ENCODE measurements at places on chromosomes 7 and 10. TPM values are rescaled to one million over a fixed set of nuclear protein-coding genes. Genes with fewer than 3 reads are reported as not detected.

- ATAC-seq: no peak
- no peak overlapping the region for H3K27ac ChIP-seq
- H3K4me1 ChIP-seq: peaks cover 7% of the 10 kb centered on the region
- no peaks in the 10 kb centered on the region for H3K27me3 ChIP-seq
- no peaks in the 10 kb centered on the region for H3K36me3 ChIP-seq
These were observed 27.9 kb downstream of the ZEB1 start for GRCh38 chr10:31346953-31347352.

DNA sequence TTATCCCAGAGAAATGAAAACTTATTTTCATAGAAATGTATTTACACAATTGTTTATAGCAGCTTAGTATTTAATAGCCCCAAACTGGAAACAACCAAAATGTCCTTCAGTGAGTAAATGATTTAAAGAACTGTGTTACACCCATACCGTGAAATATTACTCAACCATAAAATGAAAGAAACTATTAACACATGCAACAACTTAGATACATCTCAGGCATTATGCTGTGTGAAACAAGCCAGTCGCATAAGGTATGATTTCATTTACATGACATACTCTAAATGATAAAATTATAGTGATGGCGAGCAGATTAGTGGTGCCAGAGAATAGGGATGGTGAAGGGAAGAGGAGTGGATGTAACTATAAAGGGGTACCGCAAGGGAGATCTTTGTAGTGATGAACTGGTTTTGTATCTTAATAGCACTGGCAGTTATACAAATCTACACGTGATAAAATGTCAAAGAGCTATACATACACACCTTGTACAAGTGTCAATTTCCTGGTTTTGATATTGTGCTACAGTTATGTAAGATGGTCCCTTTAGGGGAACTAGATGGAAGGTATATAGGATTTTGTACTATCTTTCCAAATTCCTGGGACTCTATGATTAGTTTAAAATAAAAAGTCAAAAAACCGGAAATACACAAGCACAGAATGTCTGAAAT is 40.5 kb downstream of the MACC1 start:
- no peaks in the 10 kb centered on the region for H3K36me3 ChIP-seq
- H3K4me3 ChIP-seq: no peak overlapping the region
- ATAC-seq: no peak
- H3K4me1 ChIP-seq: no peaks in the 10 kb centered on the region
- no peaks in the 10 kb centered on the region for H3K27me3 ChIP-seq

- H3K4me1 ChIP-seq: no peaks in the 10 kb centered on the region
- H3K27me3 ChIP-seq: no peaks in the 10 kb centered on the region
- H3K36me3 ChIP-seq: peaks cover 2% of the 10 kb centered on the region
- H3K4me3 ChIP-seq: no peak overlapping the region
- no peak for ATAC-seq
These were observed 30.8 kb downstream of the STRIP2 start for GRCh38 chr7:129465080-129465479.

ANKRD61 gene
- total RNA-seq: not detected

AASS gene
- 20.0 TPM for total RNA-seq

DNA sequence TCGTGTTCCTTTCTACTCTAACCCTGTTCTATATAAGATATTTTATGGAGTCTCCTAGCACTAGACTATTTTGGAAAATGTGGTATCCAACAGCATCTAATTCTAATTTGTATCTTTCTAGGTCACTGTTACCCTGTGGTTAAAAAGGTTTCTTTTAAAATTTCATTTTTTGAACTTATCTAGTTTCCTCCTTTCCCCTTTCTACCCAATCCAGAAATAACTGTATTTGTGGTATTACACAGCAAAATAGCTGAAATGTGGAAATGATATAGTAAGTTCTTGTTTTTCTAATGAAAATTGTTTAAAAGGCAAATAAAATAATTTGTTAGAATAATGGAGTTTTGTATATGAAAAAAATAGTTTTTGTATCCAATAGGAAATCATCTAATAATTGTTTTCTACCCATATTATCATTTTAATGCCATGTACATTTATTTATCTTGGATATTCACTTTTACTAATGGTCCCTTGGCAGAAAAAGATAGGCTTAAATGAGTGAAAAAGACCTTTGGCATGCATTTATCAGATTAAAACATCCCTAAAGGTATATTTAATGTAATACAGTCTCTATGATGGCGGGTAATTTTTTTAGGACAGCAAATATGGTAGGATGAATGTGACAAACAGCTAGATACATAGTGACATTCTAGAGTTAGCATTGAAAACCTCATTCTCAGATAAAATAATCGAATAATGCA is 175.5 kb upstream of the PLXDC2 start:
- no peak overlapping the region for H3K27ac ChIP-seq
- H3K4me1 ChIP-seq: peaks cover 15% of the 10 kb centered on the region
- no peak overlapping the region for H3K4me3 ChIP-seq
- ATAC-seq: no peak
- H3K27me3 ChIP-seq: no peaks in the 10 kb centered on the region

DNA sequence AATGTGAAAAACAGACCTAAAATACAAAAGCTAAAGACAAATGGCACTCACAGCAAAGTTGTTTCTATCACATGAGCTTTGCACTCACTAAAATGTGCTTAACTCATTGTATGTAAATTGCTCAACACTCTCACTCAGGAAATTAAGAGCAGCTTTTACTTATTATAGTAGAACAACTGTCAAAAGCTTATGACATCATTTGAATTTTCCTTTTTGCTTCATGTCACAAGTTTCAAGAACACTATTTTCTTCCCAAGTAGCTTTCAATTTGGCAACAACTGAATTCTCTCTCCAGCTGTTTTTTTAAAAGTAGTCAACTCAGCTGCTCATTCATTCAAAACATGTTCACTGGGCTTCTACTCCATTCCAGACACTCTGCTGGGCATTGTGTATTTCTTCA is 46.9 kb downstream of the ATE1 start:
- no peaks in the 10 kb centered on the region for H3K27me3 ChIP-seq
- no peak overlapping the region for H3K4me3 ChIP-seq
- peaks cover 40% of the 10 kb centered on the region for H3K36me3 ChIP-seq

SLC26A5 gene
- 0.13 TPM for total RNA-seq

LEP gene
- total RNA-seq: not detected

GRCh38 chr7:142440906-142441411 is 183.1 kb upstream of the PRSS58 start:
- ATAC-seq: no peak
- H3K4me1 ChIP-seq: no peaks in the 10 kb centered on the region
- H3K4me3 ChIP-seq: no peak overlapping the region
- H3K36me3 ChIP-seq: no peaks in the 10 kb centered on the region

ZMYND11 gene
- 161 TPM for total RNA-seq

DNA sequence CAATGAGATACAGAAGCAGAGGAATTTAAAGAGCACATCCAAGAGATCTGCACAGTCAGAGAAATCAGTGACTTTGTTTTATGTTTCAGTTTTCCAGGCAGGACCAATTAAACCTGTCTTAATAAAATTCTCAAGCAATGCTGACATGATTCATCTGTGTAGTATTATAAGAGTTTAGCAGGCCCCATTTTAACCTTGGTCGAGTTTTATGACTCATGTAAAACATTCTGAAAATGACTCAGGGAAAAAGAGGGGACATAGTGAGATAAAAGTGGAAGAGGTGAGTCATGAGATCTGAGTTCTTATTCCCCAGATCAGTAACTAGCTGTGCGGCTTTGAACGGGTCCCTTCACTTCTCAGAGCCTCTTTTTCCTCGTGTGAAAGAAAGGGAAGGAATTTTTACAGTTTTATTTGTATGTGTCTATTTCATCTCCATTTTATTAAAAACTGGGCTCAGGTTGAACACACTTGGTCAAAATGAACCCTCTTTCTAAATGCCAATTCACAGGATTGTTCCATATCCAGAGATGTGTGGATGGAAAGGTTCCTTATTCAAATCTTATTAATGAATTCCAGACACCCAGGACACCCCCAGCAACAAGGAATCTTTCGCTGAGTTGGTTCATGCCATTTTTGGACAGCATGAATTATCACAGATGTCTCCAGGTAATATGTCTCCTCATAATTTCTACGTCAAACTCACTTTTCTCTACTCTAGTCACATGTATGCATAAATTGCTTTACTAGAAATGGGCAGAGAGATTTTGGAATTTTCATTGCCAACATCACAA is 143.2 kb downstream of the JAZF1 start:
- no peak overlapping the region for H3K4me3 ChIP-seq
- ATAC-seq: peak; percentile 93
- H3K4me1 ChIP-seq: peaks cover 17% of the 10 kb centered on the region
- no peaks in the 10 kb centered on the region for H3K27me3 ChIP-seq
- peak overlapping the region; percentile 79 for H3K27ac ChIP-seq
